ENCODE measurements at places on chromosomes 7 and 10.

DNA sequence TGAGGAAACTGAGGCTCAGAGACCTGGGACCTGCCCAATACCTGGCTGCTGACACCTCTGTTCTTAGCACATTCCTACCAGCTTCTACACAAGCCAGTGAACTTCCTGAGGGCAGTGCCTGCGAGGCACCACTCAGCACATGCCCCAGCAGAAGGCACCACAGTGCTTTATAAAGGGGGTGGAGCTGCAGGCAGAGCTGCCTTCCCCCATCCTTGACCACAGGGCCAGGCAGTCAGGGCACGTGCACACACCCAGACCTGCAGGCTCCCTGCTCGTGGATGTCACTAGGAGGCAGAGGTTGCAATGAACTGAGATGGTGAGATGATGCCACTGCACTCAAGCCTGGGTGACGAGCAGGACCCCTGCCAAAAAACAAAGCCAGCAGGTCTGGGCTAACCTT is 39.2 kb upstream of the TUBB8 start:
- no peak for DNase-seq

GRCh38 chr10:103546401-103546800 is 52.9 kb downstream of the NEURL1 start:
- DNase-seq, result no peak

- no peak for DNase-seq
Measured at GRCh38 chr10:123213192-123213591, 59.0 kb downstream of the BUB3 start.

DNA sequence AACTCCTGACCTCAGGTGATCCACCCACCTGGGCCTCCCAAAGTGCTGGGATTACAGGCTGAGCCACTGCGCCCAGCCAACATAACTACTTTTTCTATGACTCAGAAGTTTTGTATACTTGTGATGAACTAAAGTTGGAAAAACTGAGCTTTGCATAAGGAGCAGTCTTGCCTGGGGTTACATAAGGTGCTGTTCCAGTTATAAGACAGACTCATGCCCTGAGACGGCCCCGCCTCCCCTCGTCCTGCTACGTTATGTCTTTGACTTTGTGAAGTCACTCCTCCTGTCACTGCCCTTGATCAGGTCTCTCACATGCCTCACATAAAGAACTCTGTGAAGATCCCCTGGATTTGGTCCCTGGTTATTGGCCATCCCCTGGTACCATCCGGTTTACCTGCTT is 40.4 kb upstream of the OPN4 start:
- DNase-seq, result no peak

- peak; percentile 40 for DNase-seq
Measured at GRCh38 chr7:153381275-153382040, 621.9 kb downstream of the ACTR3B start.

DNA sequence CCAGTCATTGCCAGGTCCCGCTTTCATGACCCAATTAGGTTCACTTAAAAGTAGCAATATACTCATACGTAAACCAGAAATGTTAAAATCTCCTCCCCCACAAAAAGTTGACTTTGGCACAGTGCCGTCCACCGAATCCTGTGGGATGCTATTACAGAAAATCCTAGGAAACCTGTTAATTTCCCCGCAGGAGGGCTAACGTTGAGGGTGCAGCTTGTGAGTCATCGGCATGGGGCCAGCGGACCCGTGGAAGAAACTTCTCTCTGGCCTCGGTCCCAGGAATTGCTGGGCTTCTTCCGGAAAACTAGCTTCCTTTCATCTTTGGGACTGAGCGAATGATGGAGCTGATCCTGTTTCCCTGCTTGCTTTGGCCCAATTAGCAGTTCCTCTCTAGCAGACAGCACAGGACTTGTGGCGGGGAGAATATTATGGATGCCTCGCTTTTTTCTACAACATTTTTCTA is 13.5 kb downstream of the CRYGN start:
- no peak for DNase-seq

DNA sequence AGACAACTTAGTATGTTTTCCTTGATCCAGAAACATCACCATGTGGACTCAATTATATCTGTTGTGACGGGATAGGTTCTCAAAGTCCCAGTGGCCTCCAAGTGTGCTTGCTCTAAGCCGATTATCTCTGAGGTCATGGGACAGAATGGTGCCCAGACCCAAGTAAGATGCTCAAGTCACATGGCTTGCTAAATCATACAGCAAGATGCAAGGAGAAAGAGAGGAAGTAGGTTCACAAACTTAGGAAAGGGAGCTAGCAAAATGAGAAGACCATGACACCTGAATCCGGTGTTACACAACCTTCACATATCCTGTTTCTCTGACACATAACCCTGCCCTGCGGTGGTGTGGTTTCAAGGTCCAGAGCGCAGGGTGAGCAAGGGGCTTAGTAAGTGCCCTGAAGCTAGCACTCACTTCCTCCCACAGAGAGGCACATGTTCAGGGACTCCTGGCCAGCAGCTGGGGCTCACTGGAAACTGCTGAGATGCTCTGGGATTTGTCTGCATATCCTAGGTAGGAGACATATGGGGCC is 590.9 kb upstream of the ANKRD30A start:
- no peak for DNase-seq

DNA sequence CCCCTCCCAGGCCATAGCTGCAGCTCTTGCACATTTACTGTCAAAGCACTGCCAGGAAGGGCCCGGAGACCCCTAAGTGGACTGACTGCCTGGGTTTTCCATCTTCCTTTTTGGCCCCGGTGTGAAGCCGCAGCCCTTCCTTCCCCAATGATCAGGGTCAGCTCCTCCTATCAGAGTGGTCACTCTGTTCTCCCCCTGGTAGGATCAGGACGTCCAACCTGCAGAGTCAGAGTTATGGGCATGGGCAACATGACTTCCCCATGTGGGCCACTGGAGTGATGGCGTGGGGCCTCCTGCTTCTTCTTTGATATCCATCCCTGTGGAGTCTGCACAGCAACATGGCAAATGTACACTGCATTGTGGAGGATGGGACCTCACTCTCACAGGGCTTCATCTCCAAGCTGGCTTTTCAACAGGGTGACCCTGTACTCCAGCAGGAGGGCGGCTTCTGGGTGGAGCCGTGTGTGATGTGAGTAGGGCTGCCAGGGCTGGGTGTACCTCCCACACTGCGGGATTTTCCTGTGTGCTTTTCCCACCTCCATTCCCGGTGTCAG is 6.4 kb upstream of the RAMP3 start:
- DNase-seq, result no peak

DNA sequence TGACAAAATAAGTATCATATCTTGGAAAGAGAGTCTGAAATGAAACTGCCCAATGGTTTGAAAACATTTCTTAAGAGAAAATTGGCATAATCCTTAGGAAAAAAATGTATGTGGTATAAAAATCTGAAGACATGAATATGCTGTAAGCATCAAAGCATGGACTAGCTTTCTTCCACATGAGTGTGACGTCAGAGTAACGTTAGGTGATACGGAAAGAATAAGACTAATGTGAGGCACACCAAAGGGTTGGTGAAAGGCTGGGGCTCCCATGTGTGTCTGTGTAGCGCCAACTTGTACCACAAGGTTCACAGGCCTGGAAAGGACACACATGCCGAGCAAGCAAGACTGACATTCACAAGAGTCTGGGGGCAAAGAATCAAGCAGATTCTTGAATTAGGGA is 238.1 kb upstream of the GLI3 start:
- DNase-seq, result no peak

- peak; percentile 67 for DNase-seq
Measured at GRCh38 chr10:93115661-93116383, 42.1 kb downstream of the CYP26A1 start.

GRCh38 chr7:68892236-68892635 is 706.0 kb upstream of the AUTS2 start:
- no peak for DNase-seq

- no peak for DNase-seq
Measured at GRCh38 chr7:30171766-30172447, 37.1 kb downstream of the MTURN start.

DNA sequence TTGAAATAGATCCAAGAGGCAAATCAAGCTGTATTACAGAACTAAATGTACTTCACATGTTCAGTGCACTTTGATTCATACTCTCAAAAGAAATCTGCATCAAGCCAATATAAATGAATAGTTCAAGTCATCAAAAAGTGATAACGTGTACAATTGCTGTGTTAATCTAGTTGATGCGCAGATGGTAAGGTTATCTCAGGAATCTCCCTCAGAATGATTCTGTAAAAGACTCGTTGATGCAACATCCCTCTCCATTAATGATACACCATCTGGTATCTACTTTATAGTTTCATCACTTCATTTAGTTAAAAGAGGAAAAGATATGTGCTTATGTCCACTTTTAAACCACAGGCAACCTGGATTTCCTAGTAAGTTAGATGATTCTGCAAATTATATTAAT is 200.6 kb downstream of the CHCHD3 start:
- DNase-seq, result no peak

GRCh38 chr10:14958872-14959220 is 342 bp upstream of the MEIG1 start:
- no peak for DNase-seq

DNA sequence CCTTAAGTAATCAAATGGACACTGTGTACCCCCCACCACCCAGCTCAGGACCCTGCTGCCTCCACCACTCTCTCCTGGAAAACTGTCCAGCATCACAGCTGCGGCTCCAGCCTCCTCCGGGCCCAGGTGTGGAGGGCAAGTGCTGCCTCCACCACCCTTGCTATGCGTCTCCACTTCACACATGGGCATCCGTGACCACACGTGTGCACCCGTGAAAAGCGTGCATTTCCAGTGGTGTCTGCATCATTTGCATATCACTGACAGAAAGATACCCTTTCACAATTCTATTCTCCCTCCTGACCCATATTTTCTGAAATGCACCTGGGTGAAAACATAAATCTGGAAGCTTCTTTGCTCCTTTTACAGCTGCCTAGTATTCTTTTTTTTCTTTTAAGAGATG is 89.7 kb upstream of the PDGFA start:
- DNase-seq, result no peak

DNA sequence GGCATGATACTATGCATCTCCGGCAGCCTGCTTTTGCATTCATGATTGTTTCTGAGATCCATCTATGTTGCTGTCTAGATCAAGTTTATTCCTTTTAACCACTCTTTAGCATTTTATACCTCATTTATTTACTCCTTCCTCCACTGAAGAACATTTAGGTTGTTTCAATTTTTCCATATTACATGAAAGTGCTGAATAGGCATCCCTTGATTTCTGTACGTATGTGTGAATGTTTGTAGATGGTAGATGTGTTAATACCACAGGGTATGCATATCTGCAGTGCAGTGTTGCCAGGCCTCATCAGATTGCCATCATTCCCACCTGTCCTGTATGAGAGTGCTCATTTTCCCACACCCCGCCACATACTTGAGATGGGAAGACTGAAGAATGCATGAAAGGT is 13.9 kb downstream of the ARPC1A start:
- DNase-seq, result no peak
